ENCODE measurements at places on chromosomes 6 and 20. TPM values are rescaled to one million over a fixed set of nuclear protein-coding genes. Genes with fewer than 3 reads are reported as not detected.

Gene KIF25
- not detected for total RNA-seq

Gene NKX2-4
- total RNA-seq, result not detected

Gene TTK
- total RNA-seq, result 1.2 TPM

Gene SPAG4
- total RNA-seq, result 16.2 TPM

Gene PI16
- total RNA-seq, result 1.8 TPM

Gene PAQR8
- total RNA-seq, result 5.0 TPM

Gene NOX3
- total RNA-seq, result not detected

GRCh38 chr6:99014061-99014460 lies 66.3 kb upstream of the FBXL4 start:
- no peaks in the 10 kb centered on the region for H3K27me3 ChIP-seq
- H3K4me1 ChIP-seq, result no peaks in the 10 kb centered on the region
- DNase-seq, result no peak

- no peak for DNase-seq
- peak overlapping the region; percentile 94 for H3K27ac ChIP-seq
- peaks cover 66% of the 10 kb centered on the region for H3K4me1 ChIP-seq
- no peak overlapping the region for H3K4me3 ChIP-seq
- peaks cover 6% of the 10 kb centered on the region for H3K36me3 ChIP-seq
Observed at GRCh38 chr20:17610566-17611289, 40.9 kb downstream of the DSTN start.

GRCh38 chr20:21391972-21392352 lies 5.4 kb downstream of the NKX2-4 start:
- no peak overlapping the region for H3K27ac ChIP-seq
- peaks cover 12% of the 10 kb centered on the region for H3K4me1 ChIP-seq
- DNase-seq, result no peak

- H3K4me1 ChIP-seq, result peaks cover 23% of the 10 kb centered on the region
- peaks cover 31% of the 10 kb centered on the region for H3K36me3 ChIP-seq
- no peaks in the 10 kb centered on the region for H3K27me3 ChIP-seq
- peak overlapping the region; percentile 73 for H3K4me3 ChIP-seq
Observed at GRCh38 chr6:30615958-30616810, 859 bp downstream of the PPP1R10 start.

- no peak overlapping the region for H3K4me3 ChIP-seq
- H3K36me3 ChIP-seq, result no peaks in the 10 kb centered on the region
- H3K4me1 ChIP-seq, result no peaks in the 10 kb centered on the region
- DNase-seq, result no peak
Observed at GRCh38 chr6:101770116-101770515, 376.6 kb downstream of the GRIK2 start.

GRCh38 chr20:20362774-20363433 lies 5.0 kb upstream of the INSM1 start:
- H3K4me1 ChIP-seq, result peaks cover 43% of the 10 kb centered on the region
- no peak for DNase-seq

GRCh38 chr20:62342910-62343309 lies 24.2 kb downstream of the LAMA5 start:
- no peak for DNase-seq
- no peak overlapping the region for H3K27ac ChIP-seq

GRCh38 chr6:112504621-112505020 lies 157.5 kb downstream of the RFPL4B start:
- H3K36me3 ChIP-seq, result no peaks in the 10 kb centered on the region
- no peak for DNase-seq
- no peaks in the 10 kb centered on the region for H3K27me3 ChIP-seq
- no peaks in the 10 kb centered on the region for H3K4me1 ChIP-seq
- H3K27ac ChIP-seq, result no peak overlapping the region

DNA sequence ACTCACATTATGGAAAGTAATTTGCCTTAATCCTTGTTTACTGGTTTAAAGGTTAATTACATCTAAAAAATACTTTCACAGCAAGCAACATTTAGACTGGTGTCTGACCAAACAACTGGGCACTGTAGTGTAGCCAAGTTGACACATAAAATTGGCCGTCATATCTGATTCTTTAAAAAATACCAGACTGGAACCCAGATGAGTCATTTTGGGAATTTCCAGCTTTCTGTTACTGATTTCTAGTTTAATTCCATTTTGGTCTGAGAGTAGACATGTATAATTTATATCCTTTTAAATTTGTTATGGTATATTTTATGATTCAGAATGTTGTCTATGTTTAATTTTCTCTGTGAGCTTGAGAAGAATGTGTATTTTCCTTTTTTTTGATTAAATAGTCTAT lies 44.1 kb downstream of the SCP2D1 start:
- no peak overlapping the region for H3K27ac ChIP-seq
- H3K27me3 ChIP-seq, result no peaks in the 10 kb centered on the region
- no peak overlapping the region for H3K4me3 ChIP-seq
- no peaks in the 10 kb centered on the region for H3K36me3 ChIP-seq
- H3K4me1 ChIP-seq, result no peaks in the 10 kb centered on the region

- no peak overlapping the region for H3K4me3 ChIP-seq
- H3K36me3 ChIP-seq, result no peaks in the 10 kb centered on the region
- no peaks in the 10 kb centered on the region for H3K4me1 ChIP-seq
- no peak for DNase-seq
- no peak overlapping the region for H3K27ac ChIP-seq
Observed at GRCh38 chr6:167670938-167671338, 155.8 kb upstream of the AFDN start.

- no peaks in the 10 kb centered on the region for H3K36me3 ChIP-seq
- no peak overlapping the region for H3K4me3 ChIP-seq
- no peak for DNase-seq
Observed at GRCh38 chr6:120894077-120894476, 440.2 kb downstream of the TBC1D32 start.

GRCh38 chr20:62825986-62826645 lies 9.3 kb downstream of the COL9A3 start:
- H3K27me3 ChIP-seq, result no peaks in the 10 kb centered on the region
- H3K4me3 ChIP-seq, result no peak overlapping the region

DNA sequence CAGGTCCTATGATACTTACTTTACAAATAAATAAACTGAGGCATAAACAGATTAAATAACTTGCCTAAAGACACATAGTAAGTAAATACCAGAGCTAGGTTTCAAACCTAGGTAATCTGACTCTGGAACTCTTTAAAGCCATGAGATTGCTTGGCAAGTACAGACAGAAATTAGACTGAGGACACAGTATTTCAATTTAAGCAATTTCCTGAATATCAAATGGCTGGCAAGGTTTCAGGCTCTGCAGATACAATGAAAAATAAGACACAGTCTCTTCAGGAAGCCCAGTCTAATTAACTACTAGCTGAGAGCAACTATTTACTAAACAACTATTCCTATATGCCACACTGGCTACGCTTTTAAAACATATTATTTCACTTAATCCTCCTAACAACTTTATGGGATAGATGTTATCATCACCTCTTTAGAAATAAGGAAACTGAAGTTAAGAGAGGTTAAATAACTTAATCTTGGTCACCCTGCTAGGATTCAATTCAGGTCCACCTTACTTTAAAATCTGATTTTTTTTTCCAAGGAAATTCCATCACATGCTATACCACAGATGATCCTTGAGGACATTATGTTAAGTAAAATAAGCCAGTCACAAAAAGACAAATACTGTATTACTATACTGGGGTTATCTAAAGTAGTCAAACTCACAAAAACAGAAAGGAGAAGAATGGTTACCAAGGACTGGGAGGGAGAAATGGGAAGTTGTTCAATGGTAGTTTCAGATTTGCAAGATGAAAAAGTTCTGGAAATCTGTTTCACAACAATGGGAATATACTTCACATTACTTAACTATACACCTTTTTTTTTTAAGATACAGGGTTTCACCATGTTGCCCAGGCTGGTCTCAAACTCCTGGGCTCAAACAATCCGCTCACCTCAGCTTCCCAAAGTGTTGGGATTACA lies 4.1 kb downstream of the TRPC4AP start:
- H3K27ac ChIP-seq, result no peak overlapping the region
- no peak for DNase-seq
- H3K27me3 ChIP-seq, result no peaks in the 10 kb centered on the region
- H3K4me1 ChIP-seq, result peaks cover 33% of the 10 kb centered on the region
- no peak overlapping the region for H3K4me3 ChIP-seq
- peaks cover 5% of the 10 kb centered on the region for H3K36me3 ChIP-seq

DNA sequence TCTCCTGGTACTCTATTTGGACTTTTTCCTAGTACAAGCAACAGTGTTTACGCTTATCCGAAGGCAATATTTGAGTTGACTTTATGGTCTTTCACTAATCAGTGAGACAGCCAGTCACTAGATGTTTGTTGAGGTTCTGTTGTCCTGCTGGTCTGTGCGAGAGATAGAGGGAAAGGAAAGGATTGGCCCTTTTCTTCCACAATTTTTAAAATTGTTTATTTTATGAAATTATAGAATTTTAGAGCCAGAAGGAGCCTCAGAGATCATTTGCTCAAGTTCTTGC lies 44.4 kb downstream of the MAP3K4 start:
- H3K27me3 ChIP-seq, result no peaks in the 10 kb centered on the region
- peaks cover 32% of the 10 kb centered on the region for H3K36me3 ChIP-seq
- DNase-seq, result no peak
- no peak overlapping the region for H3K27ac ChIP-seq

Data from natural killer cell (primary cell).